Coronary artery (tissue), 2 donors: ENCODE measurements at places on chromosomes 12 and 14.

DNA sequence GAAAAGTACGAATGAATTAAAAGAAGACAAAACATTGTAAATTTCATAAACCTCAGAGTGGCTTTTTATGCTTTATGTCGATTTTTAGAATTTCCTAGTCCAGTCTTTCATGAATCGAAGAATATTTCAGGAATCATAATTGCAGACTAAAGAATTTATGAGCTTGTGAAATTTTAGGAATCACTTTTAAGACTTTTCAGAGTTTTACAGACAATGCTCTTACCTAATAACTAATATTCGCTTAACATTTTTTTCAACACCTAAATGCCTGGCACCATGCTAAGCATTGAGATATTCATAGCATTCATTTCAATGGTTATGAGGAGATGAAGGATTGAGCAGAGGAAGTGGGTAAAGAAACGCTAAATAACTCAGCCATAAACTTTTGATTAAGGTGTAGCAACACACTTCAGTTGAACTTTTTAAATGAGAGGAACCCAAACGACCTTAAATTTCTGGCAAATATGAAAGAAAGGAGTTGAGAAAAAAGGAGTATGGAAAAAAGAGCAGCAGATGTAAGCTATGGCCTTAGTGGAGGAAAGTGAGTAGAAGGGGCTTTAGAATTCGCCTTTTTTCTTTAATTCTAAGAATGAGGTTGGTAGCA, 739 bp upstream of the USP44 start:
- DNase-seq: no peak

DNA sequence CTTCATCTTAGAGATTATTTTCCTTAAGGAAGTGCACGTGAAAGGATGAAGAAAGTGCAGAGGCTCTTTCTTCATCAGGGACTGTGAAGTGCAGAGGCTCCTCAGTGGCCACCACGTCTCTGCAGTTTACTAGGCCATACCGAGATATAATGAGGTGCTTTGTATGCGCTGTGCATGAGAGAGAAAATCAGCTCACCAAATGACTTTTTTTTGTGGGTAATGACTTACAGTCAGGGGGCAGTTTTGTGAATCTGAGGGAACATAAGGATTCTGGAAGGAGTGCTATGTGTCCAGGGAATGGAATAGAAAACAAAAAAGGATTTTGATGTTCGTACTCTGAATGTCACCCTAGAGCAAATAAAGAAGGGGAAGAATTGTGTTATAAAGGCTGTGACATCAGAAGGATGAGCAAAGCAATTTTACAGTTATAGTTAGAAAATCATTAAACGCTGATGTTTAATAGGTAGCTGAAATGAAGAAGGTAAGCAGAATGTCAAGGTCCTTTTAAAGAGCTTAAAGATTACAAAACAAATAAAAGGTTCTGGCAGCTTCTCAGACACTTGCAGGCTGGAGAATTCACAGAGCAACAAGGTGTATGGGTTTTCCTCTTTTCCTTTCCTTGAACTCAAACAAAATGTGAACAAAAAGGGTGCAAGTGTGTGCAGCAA, 247.5 kb upstream of the NOVA1 start:
- no peak for DNase-seq

DNA sequence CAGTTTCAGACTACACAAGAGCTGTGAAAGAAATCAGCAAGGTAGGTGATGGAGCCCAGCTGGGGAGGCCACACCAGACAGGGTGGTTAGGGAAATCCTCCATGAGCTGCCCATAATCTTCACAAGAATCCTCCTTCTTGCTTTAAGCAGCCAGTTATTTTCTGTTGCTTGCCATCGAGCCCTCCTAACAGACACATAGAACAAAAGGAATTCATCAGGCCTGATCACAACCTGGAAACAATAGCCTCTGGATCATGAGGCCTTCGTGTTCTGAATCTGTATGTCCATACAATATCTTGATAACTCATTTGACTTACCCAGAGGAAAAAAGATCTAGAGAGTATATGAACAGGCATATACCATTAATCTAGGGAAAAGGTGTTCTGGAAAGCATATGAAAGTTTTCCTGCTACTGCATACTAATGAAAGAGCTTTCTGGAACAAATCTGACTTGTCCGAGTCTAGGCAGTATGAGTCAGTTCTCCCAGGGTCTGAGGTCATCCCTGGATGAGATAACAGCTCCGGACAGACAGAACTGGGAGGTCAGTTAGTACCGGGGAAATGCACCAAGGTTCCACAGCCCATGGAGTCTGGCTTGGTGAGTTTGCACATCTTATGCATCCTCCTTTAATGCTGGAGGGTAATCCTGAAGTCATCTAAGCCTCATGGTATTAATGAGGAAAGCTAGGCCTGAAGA, 52.8 kb upstream of the ELK3 start:
- no peak for DNase-seq

DNA sequence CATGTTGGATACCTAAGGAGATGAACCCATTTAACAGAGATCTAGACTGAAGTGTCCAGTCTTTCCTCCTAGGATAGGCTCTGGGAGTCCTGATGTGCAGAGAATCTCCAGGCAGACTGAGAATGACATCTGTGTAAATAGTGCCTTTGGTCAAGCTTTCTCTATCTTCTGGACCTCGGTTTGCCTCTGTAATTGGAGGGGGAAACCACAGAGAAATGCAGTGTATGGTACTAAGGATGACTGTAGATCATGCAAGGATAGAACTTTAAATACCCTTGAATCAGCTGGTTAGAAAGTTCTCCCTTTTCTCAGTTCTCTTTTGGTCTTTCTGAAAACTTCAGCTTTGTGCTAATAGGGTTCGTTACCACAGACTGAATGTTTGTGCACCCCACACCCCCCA, 112.2 kb downstream of the PTPN11 start:
- no peak for DNase-seq

DNA sequence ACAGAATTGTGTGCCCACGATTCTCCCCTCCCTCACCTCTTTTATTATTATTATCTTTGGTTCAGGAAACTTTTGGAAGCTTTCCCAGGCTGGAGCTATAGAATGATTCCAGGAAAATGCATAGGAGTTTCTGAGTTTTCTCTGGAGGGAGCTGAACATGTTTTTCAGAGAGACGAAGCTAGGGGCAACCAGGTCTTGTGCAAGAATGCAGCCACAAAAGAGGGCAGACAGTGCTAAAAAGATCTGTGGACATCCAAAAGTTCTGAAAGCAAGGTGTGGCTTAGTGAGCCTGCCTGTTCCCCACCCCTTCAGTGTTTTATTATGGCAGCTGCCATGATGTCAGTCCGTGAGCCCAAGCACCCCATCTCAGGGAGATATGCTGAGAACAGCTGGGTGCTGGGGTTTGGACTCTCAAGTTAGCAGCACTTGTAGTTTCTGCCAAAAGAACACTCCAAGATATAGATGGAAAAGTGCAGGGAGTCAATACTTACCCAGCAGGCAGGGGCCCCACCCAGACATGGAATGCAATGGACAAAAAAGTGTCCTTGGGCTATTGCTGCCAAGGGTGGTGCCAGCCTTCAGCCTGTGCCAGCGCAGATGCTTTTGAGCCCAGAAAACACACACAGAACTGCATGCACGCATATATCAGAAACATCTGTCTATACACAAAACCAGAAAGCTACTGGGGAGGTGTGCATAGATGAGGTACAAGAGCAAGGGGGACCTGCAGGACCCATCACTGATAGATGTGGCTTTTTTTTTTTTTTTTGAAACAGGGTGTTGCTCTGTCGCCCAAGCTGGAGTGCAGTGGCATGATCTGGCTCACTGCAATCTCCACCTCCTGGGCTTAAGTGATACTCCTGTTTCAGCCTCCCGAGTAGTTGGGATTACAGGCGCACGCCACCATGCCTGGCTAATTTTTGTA, 17.0 kb upstream of the IRF2BPL start:
- peak; percentile 70 for DNase-seq

DNA sequence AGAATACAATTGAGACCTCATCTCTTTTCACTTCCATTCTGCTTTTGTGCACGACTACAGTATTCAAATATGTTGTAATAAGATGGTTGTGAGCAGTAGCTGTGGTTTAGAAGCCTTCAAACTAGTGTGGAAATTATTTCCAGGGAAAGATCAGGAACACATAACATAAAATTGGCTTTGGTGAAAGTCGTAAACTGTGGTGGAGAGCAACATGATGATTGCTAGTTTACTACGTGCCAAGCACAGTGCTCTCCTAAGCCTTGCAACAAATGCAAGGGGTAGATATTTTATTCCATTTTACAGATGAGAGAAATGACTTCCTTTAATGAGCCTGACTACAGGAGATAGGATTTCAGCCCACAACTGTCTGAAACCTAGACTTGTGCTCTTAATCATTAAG, 172.4 kb upstream of the LMNTD1 start:
- DNase-seq: no peak

DNA sequence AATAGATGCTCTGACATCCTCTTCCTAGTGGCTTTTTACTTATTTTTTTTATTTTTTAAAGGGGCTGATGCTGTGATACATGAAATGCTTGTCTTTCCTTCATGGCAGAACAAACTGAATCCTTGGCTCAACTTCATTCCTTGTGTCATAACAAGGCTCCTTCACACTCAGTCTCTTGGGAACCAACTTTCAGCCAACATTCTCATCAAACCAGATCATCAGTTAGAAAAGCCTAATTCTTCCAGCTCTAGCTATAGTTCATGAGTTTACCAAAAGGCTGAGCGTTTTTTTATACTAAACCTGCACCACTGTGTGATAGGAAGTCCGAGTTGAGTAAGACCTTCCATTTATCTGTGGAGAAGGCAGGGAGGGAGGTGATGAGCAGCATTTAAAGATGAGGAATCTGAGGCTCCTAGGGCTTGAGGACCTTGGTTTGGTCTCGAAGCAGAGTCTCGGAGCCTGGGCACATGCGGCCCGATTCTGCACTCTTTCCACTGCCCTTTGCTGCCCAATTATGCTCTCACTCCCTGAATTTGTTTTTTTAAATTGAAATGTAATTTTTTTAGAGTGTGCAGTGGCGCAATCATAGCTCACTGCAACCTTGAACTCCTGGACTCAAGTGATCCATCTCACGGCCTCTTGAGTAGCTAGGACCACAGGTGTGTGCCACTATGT, 8.2 kb downstream of the GPRC5D start:
- DNase-seq: no peak

- DNase-seq: no peak
Observed at GRCh38 chr14:104374718-104375080, 204.9 kb upstream of the C14orf180 start.

- no peak for DNase-seq
Observed at GRCh38 chr14:70838076-70838475, 28.8 kb upstream of the MAP3K9 start.

- DNase-seq: no peak
Observed at GRCh38 chr12:121512561-121512960, 68.3 kb downstream of the KDM2B start.

DNA sequence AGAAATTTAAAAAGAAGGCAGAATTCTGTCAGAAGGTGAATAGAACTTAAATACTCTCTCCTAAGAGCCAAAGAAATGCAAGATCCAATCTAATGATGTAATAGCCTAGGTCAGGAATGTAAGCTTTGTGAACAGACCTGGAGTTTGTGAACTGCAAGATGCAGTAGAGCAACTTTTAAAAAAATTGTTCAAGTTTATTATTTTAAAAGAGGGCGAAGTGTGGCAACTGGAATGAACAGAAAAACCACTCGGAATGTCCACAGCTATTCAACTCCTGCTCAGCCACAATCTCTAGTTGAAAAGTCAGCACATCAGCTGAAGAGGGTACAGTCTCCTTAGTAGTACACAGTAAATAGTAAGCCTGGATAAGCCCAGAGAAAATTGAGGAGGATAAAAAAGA, 228.8 kb downstream of the PPFIA2 start:
- no peak for DNase-seq

DNA sequence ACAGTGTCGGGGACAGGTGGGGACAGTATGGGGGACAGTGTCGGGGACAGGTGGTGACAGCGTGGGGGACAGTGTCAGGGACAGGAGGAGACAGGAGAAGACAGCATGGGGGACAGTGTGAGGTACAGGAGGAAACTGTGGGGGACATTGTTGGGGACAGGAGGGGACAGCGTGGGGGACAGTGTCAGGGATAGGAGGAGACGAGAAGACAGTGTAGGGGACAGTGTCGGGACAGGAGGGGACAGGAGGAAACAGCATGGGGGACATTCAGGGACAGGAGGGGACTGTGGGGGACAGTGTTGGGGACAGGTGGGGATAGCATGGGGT, 139.5 kb downstream of the TMEM121 start:
- no peak for DNase-seq

GRCh38 chr14:26448181-26448855, 149.5 kb downstream of the NOVA1 start:
- DNase-seq: no peak

GRCh38 chr12:27844366-27845090, 64.5 kb upstream of the MANSC4 start:
- DNase-seq: no peak

DNA sequence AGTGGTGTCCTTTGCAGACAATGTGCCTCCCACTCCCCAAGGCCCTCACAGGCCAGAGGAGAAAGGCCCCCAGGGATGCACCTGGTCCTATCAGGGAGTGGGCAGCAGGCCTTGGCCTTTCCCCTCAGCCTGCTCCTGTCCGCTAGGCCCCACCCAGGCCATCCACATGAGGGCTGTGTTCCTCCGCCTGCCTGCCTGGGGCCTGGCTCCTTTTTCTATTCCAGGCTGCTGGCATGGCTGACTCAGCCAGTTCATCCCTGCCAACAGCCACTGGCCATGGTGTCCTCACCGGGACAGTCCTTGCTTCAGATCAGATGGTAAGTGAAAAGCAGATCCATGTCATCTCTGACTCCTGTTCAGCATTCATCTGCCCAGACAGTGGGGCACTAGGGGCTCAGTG, 13.4 kb downstream of the ISM2 start:
- no peak for DNase-seq
